ENCODE measurements at places on chromosomes 1 and 21.

DNA sequence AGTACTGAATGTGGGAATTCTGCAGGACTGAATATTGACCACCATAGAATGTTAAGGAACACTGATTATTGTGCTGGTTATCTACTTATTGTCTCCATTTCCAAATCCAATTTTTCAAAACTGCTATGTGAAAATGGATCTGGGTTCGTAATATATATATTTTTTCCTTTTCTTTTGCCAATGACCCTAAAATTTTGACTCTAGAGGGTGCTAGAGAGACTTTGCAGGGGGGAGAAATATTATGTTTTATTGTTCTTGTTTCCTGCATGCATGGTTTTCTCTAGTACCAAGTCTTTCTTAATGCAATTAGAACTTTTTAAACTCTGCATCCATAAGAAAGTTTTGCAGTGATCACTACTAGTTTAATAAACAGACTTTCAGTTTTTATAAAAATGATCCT, 1256.9 kb downstream of the BRINP3 start:
- DNase-seq: no peak

GRCh38 chr1:167071286-167071685, 18.9 kb downstream of the GPA33 start:
- DNase-seq: no peak

DNA sequence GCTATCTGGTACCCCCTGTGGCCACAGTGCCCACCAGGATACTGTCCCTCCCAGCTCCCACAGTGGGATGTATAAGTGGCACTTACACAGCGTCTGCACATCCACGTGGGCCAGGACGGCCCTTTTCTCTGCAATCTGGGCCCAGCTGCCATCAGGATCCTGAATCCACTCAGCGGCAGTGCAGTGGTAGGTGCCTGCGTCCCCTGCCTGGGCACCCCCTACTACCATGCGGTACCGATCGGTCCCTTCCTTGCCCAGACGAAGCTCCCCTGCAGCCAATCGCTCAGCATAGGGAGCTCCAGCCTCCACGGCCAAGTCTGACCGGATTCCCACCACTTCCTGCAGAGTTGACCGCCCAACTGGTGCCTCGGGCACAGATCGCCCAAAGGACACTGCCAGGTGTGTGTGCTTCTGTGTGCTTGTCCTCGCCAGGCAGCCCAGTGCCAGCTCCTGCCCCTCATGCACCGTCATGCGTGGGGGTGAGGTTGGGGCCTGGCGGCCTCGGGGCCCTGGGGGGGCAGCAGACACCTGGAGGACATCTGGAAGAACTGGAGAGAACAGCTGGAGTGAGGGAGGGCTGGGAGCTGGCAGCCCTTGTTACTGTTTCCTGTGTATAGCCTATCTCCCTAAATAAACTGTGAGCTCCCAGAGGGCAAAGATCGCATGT, 4.7 kb downstream of the IGSF8 start:
- no peak for DNase-seq

GRCh38 chr1:206699626-206700025, 14.9 kb downstream of the MAPKAPK2 start:
- DNase-seq: no peak

DNA sequence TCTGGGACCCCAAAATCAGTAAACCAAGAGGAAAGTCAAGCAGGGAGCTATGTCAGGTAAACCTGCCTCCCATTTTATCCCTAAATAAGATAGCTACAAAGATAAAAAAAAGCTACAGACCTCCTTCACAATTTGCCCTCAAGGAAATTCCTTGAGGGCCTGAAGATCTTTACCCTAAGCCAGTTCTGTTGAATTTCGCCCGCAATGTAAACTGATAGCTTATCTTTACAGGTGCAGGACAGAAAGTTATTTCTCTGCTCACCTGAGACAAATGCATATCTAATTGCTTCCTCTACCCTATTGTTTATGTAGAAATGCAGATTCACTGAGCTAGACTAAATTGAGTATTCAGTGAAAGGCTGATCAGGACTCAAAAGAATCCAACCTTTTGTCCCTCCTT, 153.4 kb upstream of the CHRM3 start:
- DNase-seq: no peak
